ENCODE measurements at places on chromosomes 16 and 17.

GRCh38 chr16:62821824-62822223, 785.6 kb upstream of the CDH8 start:
- DNase-seq = no peak

DNA sequence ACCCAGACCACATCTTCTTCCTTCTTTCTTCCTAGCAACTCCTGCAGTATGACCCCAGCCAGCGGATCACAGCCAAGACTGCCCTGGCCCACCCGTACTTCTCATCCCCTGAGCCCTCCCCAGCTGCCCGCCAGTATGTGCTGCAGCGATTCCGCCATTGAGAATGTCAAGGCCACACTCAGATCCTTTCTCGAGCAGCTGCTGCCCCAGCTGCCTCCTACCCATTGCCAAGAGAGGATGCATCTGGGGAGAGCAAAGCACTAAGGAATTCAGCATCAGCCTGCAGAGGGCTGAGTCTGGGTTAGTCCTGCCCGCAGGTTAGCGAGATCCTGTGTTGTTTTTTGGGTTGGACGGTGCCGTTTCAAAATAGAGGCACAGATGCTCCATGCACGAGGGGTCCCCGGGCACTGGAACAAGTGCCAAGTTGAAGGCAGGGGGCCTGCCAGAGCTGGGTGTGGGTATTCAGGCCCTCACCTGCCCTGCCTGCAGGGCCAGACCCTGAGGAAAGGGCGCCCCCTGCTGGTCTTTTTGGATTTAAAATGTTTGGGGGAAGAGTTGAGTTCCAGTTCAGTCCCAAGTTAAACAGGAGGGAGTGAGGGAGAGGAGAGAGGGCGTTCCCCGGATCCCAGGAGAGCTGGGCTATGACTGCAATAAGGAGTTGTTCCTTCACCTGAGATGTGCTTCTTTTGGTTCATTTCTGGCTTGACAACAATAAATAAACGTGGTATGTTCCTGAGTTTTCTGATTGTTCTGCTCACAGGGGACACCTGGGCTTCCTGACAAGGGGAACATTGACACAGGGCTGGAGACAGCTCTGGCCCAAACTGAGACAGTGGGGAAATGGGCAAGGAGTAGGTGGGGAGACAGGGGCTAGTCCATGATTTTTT, 4.9 kb downstream of the CDK3 start:
- DNase-seq = peak; percentile 70

DNA sequence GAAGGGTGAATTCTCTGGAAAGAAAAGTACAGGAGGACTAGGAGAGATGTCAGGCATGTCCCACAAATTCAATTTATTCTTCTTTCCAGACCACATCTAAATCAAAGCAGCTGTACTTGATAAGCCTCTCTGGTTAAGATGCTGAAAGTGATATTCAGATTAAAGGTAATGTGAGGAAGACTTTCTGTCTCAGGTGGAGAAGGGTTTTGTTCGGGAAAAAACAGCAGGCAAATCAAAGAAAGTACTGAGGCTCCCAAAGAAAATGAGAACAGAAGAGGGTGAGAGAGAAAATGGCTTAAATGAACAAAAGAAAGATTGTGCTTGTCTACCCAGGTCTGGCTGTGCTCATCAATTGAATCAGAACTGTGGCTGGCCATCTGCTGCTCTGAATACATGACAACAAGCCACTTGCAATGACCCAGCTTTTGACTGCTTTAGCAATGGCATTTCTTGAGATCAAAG, 55.6 kb downstream of the MMD start:
- no peak for DNase-seq

- DNase-seq = no peak
Observed at GRCh38 chr16:53893731-53894435, 189.9 kb downstream of the FTO start.

- no peak for DNase-seq
Observed at GRCh38 chr16:69934751-69935150, 16.4 kb upstream of the CLEC18A start.

DNA sequence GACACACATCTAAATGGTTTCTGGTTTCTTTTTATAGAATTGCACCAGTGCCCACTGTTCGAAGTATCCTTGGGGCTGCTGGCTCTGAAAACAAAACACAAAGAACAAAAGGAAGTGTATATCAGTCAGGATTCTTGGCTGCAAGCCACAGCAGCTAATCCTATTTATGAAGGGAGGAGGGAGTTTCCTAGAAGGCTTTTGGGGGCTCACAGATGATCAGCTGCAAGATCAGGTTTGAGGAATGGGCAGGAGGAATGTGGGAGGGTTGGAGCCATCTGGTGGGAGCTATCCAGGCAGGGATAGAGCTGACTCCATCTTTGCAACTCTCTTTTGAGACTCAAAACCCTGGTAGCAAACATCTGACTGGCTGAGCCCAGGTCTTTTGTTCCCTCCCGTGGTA, 118.3 kb upstream of the EEF2KMT start:
- no peak for DNase-seq

DNA sequence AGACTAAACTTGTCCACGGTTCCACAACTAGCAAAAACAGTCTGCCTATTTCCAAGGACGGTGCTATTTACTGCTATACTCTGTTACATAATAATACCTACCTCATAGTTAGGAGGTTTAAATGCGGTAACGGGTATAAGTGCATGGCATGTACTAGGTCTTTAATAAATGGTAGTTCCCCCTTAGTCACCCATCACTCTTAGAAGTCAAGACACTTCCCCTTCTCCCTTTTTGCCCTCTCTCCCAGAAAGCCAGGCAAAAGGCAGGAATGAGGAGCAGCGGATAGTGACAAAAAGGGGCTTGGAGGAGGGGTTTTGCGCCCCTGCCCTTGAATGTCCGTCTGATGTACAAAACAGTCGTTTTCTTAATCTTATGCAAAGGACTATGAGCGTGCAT, 1.1 kb upstream of the LSM12 start:
- DNase-seq = no peak

DNA sequence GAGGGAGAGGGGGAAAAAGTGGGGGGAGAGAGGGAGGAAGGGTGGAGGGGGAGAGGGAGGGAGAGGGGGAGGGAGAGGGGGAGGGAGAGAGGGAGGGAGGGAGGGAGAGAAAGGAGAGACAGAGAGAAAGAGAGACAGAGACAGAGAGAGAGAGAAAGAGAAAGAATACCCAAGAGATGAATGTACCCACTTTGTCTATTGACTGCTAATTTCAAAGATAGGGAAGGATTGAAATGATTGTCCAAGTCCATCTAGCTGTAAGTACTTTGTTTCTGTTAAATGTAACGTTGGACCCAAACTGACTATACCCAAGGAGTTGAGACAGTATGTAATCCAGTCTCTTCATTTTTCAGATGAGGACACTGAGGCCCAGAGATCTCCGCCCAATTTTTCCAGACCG, 374.9 kb downstream of the GRIN2A start:
- no peak for DNase-seq

DNA sequence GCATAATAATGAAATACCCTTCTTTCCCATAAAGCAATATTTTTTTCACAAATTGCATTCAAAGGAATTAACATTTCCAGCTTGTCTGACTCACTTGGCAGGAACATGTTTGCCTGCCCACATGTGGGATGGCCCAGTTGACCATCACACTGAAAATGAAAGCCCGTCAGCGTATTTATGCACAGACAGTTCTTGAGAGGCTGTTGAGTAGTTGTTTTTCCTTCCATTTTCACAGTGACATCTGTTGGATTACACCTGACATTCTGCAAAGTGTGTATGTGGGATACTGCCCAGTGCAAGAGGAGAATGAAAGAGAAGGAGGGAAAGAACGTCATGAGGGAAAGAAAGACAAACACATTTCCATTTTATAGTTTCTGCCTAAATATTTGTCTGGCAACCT, 29.7 kb downstream of the HS3ST4 start:
- DNase-seq = no peak

GRCh38 chr16:52800432-52800831, 252.3 kb downstream of the CHD9NB start:
- DNase-seq = no peak

DNA sequence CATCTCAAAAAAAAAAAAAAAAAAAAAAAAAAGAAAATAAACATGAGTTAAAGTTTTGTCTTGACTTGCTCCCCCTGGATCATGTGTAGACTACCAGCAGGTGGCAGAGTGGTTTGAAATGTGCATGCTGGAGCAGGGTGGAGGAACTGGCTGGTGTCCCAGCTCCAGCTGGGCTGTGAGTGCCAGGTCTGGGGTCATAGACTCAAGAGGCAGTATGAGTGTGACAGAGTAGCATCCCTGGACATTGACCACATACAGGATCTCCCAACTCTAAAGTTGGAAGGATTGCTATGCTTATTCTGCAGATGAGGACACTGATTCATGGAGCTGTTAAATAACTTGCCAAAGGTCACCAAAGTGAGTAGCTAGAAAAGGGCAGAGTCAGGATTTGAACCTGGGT, 198.0 kb upstream of the MPHOSPH6 start:
- DNase-seq = no peak

- DNase-seq = peak; percentile 82
Observed at GRCh38 chr16:57042157-57043111, 49.9 kb upstream of the CPNE2 start.

- DNase-seq = no peak
Observed at GRCh38 chr17:79530361-79531105, 80.3 kb downstream of the RBFOX3 start.

DNA sequence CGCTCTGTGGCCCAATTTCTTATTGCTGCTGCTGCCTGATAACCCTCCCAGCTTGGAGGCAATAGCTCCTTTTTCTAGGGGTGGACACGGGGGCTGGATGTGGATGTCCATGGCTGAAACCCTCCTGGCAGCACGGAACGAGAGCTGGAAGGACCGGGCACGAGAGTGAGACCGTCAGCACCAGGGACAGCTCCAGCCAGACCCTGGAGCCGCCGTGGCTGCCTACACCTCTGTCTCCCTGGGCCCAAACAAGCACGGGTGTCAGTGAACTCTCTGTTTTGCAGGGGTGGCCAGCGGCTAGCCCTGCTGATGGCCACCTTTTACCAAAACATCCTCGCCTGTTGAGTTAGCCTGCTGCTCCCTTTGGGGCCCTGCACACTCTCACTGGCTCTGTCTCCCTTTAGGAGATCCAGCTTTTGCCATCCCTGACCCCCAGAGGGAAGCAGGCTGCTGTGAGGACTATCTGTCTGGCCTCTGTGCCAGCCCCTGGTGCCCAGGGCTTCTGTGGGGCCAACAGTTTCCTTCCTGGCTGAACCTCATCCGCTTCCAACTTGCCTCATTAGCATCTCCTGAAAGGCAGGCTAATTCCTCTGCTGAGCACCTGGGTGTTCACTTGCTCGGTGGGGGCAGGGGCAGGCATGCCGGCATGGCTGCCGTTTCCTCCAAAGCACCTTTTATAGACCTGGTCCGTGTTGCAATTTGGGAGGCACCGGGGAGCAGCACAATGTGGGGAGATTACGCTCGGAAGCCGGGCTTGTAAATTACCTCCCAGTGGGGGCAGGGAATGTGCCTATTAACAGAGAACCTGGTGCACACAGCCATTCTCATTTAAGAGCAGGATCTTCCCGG, 118.1 kb downstream of the ENGASE start:
- no peak for DNase-seq

- DNase-seq = peak; percentile 56
Observed at GRCh38 chr16:3171855-3172593, 16.0 kb upstream of the OR1F1 start.

Data from activated T-cell treated with anti-CD3 and anti-CD28 coated beads for 24 hours (primary cell).